Pons (tissue), 1 donor: ENCODE measurements at places on chromosomes 13 and 19.

GRCh38 chr13:23357349-23357748 is 76.2 kb downstream of the SACS start:
- no peak for DNase-seq

DNA sequence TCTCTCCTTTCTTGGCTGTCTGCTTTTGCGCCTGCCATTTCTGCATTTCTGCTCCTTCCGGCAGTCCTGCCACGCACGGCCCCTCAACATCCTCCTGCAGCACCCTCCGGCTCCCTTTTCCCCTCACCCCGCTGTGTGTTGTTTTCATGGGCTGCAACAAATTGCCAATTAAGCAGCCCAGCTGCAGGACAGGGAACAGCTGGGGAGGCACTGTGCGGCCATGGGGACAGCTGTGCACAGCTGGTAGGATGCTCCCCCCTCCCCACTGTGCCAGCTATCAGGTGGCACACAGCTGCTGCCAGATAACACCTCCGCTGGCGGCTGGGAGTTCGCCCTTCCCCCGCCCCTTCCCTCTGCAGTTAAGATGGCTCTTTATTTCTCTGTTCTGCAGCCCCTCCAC is 25.4 kb downstream of the LYL1 start:
- DNase-seq = no peak

DNA sequence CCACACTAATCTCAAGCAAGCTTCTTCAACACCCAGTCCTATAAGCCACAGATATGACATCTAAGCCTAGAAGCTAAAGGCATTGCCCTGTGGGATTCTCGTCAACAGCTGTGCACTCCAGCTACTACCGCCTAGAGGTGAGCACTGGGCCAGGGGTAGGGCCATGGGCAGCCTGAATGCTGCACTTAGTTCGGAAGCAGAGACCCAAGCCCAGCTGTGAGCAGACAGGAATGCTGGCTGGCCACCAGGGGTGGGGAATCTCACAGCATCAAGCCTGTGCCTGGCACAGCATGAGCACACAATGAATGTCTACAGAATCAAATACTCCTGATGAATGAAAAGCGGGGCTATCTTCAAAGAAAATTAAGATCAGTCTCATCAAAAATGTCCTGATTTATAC is 167.5 kb upstream of the UBL3 start:
- DNase-seq = peak; percentile 64

DNA sequence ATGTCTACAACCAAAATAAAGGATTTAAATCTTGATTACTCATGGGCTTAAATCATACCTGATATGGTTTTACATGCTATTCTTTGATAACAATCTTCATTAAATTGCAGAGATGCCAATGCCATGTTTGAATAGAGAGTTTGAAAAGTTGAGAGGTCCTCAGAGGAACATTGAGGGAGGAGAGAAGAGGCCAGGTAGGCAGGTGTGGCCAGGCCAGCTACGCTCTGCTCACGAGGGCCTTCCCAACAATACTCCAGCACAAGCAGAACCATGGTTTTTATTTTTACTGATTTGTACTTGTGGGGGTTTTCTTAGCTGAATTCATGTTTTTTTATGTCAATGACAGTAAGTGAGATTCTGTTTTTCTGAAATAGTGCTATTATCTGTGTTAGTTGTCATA is 158.1 kb upstream of the RFC3 start:
- DNase-seq = no peak

GRCh38 chr19:46544651-46545050 is 49.0 kb upstream of the PNMA8B start:
- DNase-seq = no peak

DNA sequence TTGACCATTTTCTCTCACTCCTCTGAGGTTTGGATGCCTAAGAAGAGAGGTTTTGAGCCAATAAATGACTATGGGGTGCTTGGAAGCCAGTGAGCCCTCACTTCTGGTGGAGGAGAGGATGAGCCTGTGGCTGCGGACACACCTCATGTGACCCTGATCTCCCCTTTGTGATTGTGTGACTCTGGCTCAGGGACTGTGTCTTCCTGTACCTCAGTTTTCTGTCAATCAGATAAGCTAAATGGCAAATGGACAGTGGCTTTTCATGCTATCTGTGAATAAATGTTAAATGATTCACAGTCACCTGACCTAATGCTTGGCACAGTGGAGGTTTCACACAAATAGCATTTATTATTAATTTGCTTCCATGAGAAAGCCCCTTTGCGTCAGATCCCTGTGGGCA is 2.7 kb downstream of the PSG8 start:
- no peak for DNase-seq

GRCh38 chr19:4414144-4414799 is 11.8 kb downstream of the CHAF1A start:
- DNase-seq = no peak

DNA sequence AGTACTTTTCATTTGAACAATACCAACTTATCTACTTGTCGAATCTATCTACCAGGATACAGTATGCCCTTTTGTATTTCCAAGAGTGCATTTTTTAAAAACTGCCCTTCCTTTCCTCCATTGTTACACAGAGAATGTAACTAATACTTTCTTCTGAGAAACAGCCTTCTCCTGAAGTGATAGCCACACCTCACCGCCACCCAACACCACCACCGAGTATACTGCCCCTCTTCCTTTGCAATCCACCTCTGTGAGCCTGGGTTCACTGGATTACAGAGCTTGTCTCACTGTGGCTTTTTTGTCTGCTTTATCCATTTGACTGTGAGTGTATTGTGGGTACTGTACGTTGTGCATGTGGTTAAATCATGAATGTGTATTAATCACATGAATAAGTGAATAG is 305.4 kb downstream of the KLF12 start:
- no peak for DNase-seq

DNA sequence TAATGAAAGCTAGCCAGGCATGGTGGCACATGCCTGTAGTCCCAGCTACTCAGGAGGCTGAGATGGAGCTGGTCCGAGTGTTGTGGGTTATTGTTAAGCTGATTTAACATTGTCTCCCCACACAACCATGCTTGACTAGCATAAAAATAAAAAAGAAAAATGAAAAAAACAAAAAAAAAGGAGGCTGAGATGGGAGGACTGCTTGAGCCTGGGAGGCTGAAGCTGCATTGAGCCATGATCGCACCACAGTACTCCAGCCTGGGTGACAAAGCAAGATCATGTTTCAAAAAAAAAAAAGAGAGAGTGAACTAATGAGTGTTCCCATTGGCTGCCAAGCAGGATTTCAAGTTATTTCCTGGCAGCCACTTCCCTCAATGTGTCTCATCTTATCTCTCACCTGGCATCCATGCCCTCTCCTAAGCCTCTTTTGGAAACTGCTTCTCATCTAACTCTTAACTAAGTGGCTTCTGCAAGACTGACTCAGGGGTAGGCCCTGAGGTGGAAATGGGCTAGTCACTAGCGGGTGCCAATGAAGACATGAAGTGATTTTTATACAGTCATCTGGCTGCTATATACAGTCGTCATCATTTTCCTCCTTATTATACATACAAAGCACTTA is 4.9 kb downstream of the THAP8 start:
- DNase-seq = no peak

GRCh38 chr13:69108486-69108885 is 999.1 kb upstream of the ATXN8OS start:
- no peak for DNase-seq

- no peak for DNase-seq
Measured at GRCh38 chr13:113616991-113617749, 32.6 kb downstream of the TFDP1 start.

GRCh38 chr13:25046985-25047511 is 48.9 kb upstream of the PABPC3 start:
- peak; percentile 17 for DNase-seq

DNA sequence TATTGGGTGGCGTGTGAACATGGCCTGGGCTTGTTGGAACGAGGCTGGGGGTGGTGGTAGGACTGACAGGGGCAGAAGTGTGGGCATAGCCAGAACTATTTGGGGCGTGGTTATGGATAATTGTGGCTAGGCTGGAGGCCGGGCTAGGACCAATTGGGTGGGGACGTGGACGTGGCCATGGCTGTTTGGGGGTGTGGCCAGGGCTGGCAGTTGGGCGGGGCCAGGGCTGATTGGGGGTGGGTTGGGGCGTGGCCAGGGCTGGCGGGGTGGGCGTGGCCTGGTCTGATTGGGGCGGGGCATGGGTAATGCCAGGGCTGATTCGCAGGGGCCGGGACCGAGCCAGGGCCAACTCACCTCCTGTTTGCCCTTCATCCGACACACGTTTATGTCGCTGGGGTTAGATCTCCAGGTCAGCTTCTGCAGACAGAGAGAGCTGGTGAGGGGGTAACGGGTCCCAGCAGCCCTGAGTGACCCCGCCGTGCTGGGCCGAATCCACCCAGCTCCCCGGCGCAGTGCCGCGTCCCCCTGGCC is 2.8 kb downstream of the SEMA6B start:
- DNase-seq = no peak

- DNase-seq = no peak
Measured at GRCh38 chr13:74103970-74104555, 30.1 kb downstream of the KLF12 start.

GRCh38 chr13:79870766-79871165 is 389.8 kb downstream of the NDFIP2 start:
- no peak for DNase-seq

- DNase-seq = no peak
Measured at GRCh38 chr13:110503037-110503901, 58.3 kb downstream of the RAB20 start.

DNA sequence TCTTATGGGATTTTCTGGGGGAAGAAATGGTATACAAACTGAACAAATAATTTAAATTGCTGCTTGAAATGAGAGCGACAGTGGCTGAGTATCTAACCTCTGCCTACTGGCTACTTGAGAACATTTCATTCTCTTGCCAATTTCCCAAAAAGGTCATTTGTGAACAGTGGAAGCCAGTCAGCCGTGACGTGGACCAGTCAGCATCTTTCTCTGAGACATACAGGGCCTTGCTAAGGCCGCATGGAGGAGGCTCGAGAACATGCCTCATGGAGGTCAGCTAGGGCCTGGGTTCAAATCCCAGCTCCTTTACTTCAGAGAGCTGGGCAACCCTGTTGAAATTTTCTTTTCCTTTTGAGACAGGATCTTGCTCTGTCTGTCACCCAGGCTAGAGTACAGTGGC is 20.3 kb downstream of the ZC3H4 start:
- no peak for DNase-seq

GRCh38 chr13:30074431-30074830 is 224.0 kb upstream of the UBL3 start:
- DNase-seq = no peak

- DNase-seq = no peak
Measured at GRCh38 chr19:52639996-52640395, 1.8 kb upstream of the ZNF83 start.
